ENCODE measurements at places on chromosomes 7 and 10. TPM values are rescaled to one million over a fixed set of nuclear protein-coding genes. Genes with fewer than 3 reads are reported as not detected.

MRLN gene
- total RNA-seq = not detected

CREB5 gene
- 1.1 TPM for total RNA-seq

LBX1 gene
- not detected for total RNA-seq

PIK3AP1 gene
- 3.5 TPM for total RNA-seq

ASB10 gene
- not detected for total RNA-seq

GBX1 gene
- 0.27 TPM for total RNA-seq

TMEM209 gene
- 21.0 TPM for total RNA-seq

ADRA2A gene
- total RNA-seq = 1.7 TPM

AHCYL2 gene
- total RNA-seq = 28.4 TPM

TAS2R4 gene
- total RNA-seq = 1.1 TPM

RNF32 gene
- total RNA-seq = 1.3 TPM

BMPER gene
- total RNA-seq = 1.9 TPM

GRCh38 chr7:84813376-84813775, 373.5 kb downstream of the SEMA3D start:
- no peak overlapping the region for H3K4me3 ChIP-seq
- H3K4me1 ChIP-seq = no peaks in the 10 kb centered on the region
- H3K27me3 ChIP-seq = no peaks in the 10 kb centered on the region
- no peak for DNase-seq

GRCh38 chr7:122743211-122743610, 40.5 kb upstream of the RNF148 start:
- H3K27me3 ChIP-seq = no peaks in the 10 kb centered on the region
- DNase-seq = no peak
- H3K4me3 ChIP-seq = no peak overlapping the region
- H3K36me3 ChIP-seq = no peaks in the 10 kb centered on the region

- H3K4me1 ChIP-seq = peaks cover 13% of the 10 kb centered on the region
- H3K36me3 ChIP-seq = no peaks in the 10 kb centered on the region
- no peak for DNase-seq
- H3K27ac ChIP-seq = no peak overlapping the region
- peaks cover 19% of the 10 kb centered on the region for H3K27me3 ChIP-seq
- H3K4me3 ChIP-seq = peak overlapping the region; percentile 73
Observed at GRCh38 chr10:60942788-60943315, 1.1 kb downstream of the RHOBTB1 start.

DNA sequence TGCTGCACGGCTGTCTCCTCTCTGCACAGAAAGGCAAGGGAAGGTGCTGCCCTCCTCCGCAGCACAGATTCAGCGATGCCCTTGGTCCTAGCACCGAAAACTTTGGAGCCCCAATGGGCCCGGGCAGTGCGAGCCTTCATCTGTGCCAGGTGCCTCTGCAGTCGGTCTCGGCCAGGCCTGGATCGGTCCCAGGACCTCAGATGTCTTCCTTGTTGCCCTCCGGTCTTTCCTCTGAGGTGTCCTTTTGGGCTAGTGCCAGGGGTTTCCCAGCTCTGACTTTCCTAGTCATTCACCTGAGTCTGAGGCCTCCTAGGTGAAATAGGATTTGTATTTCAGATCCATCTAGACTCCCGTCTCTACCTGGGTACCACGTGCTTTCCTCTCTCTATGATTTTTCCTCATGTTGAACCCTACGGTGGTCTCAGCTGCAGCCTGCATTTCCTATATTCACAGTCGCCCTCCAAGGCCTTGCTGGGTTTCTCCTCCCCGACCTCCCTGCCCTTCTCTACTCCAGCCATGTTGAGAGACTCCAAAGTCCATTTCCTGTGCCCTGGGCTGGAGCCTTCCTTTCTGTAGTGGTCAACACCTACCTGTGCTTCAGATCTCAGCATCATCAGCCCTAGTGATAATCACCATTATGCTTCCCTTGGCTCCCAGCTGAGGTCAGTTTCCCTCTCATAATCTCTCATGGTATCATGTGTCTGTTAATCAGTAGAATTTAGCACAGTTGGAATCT, 92.0 kb upstream of the PRSS58 start:
- no peak overlapping the region for H3K4me3 ChIP-seq
- peaks cover 4% of the 10 kb centered on the region for H3K4me1 ChIP-seq
- no peaks in the 10 kb centered on the region for H3K36me3 ChIP-seq
- no peak for DNase-seq

- no peak for DNase-seq
- no peak overlapping the region for H3K27ac ChIP-seq
- peaks cover 34% of the 10 kb centered on the region for H3K27me3 ChIP-seq
- H3K36me3 ChIP-seq = peaks cover 11% of the 10 kb centered on the region
Observed at GRCh38 chr7:87473192-87473591, 2.3 kb downstream of the ABCB4 start.

DNA sequence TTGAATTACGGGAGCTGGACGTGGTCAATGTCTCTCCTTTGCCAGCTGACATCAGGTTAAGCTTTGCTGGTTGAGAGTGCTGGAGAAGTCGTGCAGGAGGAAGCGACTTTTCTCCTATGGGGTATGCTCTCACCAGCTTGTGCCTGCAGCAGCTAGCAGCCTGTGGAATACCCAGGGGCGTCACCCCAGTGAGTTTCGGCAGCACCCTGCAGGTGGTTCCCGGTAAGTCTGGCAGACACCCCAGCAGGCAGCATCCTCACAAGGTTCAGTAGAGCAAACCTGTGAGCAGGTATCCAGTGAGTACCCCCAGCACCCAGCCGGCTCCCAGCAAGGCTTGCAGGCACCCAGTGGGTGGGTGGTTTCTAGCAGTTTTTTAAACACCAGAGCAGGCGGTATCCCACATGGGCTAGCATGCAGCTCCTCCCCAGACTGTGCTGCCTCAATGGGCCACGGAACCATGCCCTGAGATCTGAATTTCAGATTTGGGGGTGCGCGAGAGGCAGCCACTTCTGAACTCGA, 74.8 kb upstream of the SVIL start:
- no peak for DNase-seq
- no peaks in the 10 kb centered on the region for H3K27me3 ChIP-seq
- peaks cover 50% of the 10 kb centered on the region for H3K4me1 ChIP-seq
- H3K27ac ChIP-seq = peak overlapping the region; percentile 85
- H3K4me3 ChIP-seq = no peak overlapping the region

DNA sequence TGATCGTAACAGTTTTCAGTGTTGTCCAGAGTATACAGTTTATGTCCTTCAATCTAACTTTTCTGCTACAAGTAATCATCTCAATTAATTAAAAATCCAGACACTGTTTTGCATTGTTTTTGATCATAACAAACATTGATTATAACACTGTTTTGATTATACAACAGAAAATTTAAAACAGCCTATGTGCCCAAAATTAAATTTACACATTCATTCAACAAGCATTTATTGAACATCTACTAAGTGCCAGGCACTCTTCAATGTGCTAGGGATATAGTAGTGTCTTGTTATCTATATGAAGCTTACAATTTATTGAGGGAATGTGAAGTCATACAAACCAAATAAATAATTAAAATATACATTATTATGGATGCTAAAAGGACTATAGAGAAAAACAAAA, 10.6 kb downstream of the ELAPOR2 start:
- H3K4me3 ChIP-seq = no peak overlapping the region
- no peak for DNase-seq
- H3K4me1 ChIP-seq = no peaks in the 10 kb centered on the region
- no peaks in the 10 kb centered on the region for H3K27me3 ChIP-seq

GRCh38 chr7:138396251-138397070, 63.6 kb upstream of the TRIM24 start:
- no peaks in the 10 kb centered on the region for H3K36me3 ChIP-seq
- peaks cover 15% of the 10 kb centered on the region for H3K4me1 ChIP-seq
- H3K27me3 ChIP-seq = no peaks in the 10 kb centered on the region
- H3K27ac ChIP-seq = no peak overlapping the region

DNA sequence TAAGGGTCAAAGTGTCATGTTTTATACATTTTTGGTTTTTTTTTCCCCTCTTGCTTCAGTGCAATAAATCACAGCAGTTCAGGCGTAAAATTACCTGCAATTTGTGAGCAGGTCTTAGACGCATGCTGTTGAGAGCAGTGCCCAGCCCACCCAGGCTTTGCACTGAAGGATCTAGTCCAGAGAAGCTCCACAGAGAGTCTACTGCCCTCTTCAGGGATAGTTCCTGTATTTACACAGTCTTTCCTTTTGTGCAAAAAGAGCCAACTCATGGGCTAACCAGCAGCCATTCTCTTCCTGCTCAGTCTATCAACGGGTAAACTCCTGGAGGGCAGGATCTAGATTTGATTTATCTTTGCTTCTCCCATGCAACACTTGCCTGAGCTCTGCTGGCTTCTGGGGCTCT, 82.2 kb upstream of the NAMPT start:
- no peak overlapping the region for H3K27ac ChIP-seq
- DNase-seq = peak; percentile 21
- H3K36me3 ChIP-seq = peaks cover 3% of the 10 kb centered on the region

DNA sequence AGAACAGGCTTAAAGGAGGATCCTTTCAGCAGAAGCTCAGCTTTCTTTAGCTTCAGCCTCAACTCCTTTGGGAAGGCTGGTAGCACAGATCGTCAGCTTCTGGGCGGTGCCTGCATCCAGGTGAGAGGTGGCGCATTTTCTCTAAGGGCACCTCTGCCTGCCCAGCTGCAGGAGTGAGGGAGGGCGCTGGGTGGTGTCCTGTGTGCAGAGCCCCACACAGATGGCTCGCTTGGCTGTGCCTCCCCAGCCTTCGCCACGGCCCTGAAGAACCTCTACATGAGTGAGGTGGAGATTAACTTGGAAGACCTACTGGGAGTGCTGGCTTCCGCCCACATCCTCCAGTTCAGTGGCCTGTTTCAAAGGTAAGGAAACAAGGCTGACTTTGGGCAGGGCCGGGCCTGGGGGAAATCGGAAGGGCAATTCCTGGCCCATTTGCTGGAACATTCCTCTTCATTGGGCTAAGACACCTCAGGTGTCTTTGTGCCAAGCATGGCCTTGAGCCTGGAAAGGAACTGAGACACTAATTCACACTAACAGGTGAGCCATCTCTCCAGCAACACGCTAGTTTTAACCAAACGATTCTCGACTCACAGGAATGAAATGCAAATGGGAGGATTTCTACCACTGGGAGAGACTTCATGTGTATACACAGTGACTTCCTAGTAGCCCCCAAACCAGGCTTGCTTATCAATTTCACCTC, 19.9 kb downstream of the BTBD16 start:
- H3K4me3 ChIP-seq = no peak overlapping the region
- no peak overlapping the region for H3K27ac ChIP-seq
- no peaks in the 10 kb centered on the region for H3K36me3 ChIP-seq
- H3K4me1 ChIP-seq = peaks cover 11% of the 10 kb centered on the region

DNA sequence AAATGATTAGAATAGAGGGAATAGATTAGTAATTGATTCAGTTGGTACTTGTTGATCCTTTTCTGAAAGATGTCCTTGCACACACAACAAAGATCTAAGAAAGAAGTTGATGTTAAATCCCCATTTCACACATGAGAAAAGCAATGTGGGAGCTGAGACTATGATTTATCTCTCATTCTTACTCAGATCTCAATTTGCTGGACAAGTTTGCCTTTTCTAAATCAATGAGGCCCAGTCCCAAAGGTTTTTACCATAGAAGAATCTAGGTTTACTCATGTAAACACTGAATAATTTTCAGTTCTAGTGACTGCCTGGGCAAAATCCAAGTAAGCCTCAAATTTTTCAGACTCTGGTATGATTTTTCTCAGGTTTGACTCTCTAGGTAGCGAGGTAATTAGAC, 25.5 kb upstream of the PLXNA4 start:
- H3K4me3 ChIP-seq = no peak overlapping the region
- DNase-seq = no peak
- H3K36me3 ChIP-seq = no peaks in the 10 kb centered on the region

GRCh38 chr7:38839851-38840250, 69.1 kb downstream of the VPS41 start:
- no peak for DNase-seq
- H3K4me3 ChIP-seq = no peak overlapping the region
- H3K27ac ChIP-seq = no peak overlapping the region
- H3K36me3 ChIP-seq = peaks cover 9% of the 10 kb centered on the region
- no peaks in the 10 kb centered on the region for H3K27me3 ChIP-seq
- H3K4me1 ChIP-seq = peaks cover 7% of the 10 kb centered on the region

- no peaks in the 10 kb centered on the region for H3K36me3 ChIP-seq
- peaks cover 6% of the 10 kb centered on the region for H3K27me3 ChIP-seq
- DNase-seq = no peak
Observed at GRCh38 chr10:8462565-8462964, 408.1 kb downstream of the GATA3 start.

DNA sequence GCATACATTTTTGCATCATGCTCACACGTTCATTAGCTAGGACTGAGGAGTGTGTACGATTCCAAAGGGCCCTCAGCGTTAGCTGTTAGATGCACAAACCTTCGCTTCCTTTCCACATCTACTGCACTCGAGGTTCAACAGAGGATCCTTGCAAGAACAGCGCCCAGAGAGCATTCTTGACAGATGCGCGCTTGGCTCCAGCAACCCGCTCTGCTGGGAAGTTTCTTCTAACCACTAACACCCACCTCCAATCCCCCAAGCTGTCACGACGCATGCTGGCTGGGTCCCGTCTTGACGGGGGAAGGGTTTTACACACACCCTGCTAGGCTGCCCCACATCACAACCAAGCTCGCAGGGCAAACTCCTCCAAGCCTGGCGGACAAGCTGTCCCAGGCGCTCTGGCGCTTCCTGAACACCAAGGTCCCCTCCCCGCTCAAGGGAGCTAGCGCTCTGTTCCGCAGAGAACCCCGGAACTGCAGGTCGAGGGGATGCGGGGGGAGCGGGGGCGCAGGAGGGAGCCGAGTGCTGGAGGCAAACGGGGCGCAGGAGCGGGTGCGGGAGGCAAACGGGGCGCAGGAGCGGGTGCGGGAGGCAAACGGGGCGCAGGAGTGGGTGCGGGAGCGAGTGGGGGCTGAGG, 653 bp upstream of the ADRB1 start:
- peak; percentile 64 for DNase-seq
- H3K4me1 ChIP-seq = peaks cover 11% of the 10 kb centered on the region
- H3K27me3 ChIP-seq = peaks cover 77% of the 10 kb centered on the region
- no peaks in the 10 kb centered on the region for H3K36me3 ChIP-seq

DNA sequence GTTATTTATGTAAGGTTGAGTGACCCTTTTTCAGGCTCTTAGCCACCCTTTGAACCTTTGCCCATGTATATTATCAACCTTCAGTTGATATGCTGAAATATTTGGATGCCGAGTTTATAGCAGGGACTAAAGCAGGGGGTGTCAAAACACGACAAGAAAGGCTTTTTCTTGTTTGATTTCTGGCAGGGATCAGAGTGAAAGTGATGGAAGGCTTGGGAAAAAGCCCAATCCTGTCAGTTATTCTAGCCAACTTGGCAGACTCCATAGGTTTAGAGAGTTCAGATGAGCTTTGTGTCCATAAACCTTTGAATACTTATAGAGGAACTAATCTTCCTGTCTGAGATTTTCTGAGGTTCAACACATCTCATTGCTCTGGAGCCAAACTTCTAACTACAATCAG, 47.5 kb downstream of the INHBA start:
- DNase-seq = no peak
- H3K36me3 ChIP-seq = no peaks in the 10 kb centered on the region
- no peaks in the 10 kb centered on the region for H3K27me3 ChIP-seq
- H3K4me1 ChIP-seq = no peaks in the 10 kb centered on the region
- no peak overlapping the region for H3K4me3 ChIP-seq

DNA sequence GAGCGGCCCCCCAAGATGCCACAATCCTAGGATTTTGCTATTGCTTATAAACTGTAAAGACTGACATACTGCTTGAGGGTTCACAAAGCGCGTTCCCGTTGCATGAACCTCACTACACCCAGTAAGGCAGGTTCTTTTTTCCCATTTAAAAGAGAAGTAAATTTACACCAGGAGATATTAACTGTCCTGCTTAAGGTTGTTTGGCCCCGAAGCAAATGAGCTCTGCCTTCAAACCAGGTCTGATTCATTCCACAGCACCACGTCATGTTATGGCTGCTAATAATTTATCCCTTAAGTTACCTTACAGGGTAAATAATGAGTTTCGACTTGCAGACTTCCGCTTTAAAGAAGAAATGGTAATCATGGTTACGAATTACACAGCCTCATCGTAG, 559 bp upstream of the FKBP14 start:
- peaks cover 30% of the 10 kb centered on the region for H3K4me1 ChIP-seq
- DNase-seq = no peak
- peaks cover 12% of the 10 kb centered on the region for H3K36me3 ChIP-seq
- H3K4me3 ChIP-seq = no peak overlapping the region
- H3K27me3 ChIP-seq = no peaks in the 10 kb centered on the region
